Endothelial cell of coronary artery (primary cell): ENCODE measurements at places on chromosomes 7 and 10. TPM values are rescaled to one million over a fixed set of nuclear protein-coding genes. Genes with fewer than 3 reads are reported as not detected.

CYP3A7 gene
- total RNA-seq: not detected in 2 replicates

MYPN gene
- total RNA-seq: under 0.01 and 0.09 TPM in 2 replicates

PIK3AP1 gene
- under 0.01 and 0.18 TPM in 2 replicates for total RNA-seq

CYP2C19 gene
- not detected in 2 replicates for total RNA-seq

CALD1 gene
- 204 and 330 TPM in 2 replicates for total RNA-seq

CADPS2 gene
- total RNA-seq: 51.4 and 53.7 TPM in 2 replicates

TMEM236 gene
- total RNA-seq: under 0.01 and 0.19 TPM in 2 replicates

FRMD4A gene
- total RNA-seq: 78.3 and 90.2 TPM in 2 replicates

CCDC6 gene
- total RNA-seq: 19.0 and 24.4 TPM in 2 replicates

ZNF488 gene
- total RNA-seq: under 0.01 and 0.09 TPM in 2 replicates

BICC1 gene
- 0.45 and 8.1 TPM in 2 replicates for total RNA-seq

MARVELD1 gene
- total RNA-seq: 11.2 and 12.5 TPM in 2 replicates

MAP3K8 gene
- 1.8 and 4.0 TPM in 2 replicates for total RNA-seq

CCDC172 gene
- not detected in 2 replicates for total RNA-seq

AOAH gene
- 0.09 TPM in 1 of 2 replicates, not detected in the other for total RNA-seq

CLCN1 gene
- not detected in 2 replicates for total RNA-seq

MALSU1 gene
- total RNA-seq: 58.5 and 92.1 TPM in 2 replicates
